Esophagus muscularis mucosa (tissue), 4 donors: ENCODE measurements at places on chromosomes 16 and 17. TPM values are rescaled to one million over a fixed set of nuclear protein-coding genes. Genes with fewer than 3 reads are reported as not detected.

DNA sequence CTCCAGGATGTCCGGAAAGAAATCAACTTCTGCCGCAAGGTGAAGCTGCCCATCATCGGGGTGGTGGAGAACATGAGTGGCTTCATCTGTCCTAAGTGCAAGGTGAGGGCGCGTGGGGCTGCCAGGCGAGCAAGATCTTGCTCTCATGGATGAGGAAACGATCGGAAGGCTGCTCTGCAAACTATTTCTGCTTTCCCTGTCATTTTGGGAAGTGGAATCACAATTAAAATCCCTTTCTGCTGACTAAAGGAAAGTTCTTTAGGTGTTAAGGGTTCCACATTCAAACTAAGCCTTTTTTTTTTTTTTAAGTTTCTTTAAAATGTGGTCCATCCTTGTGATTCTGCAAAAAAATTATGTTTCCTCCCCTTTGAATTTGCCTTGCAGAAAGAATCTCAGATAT lies 17.7 kb downstream of the NUBP1 start:
- no peak overlapping the region for H3K4me3 ChIP-seq
- H3K27me3 ChIP-seq = no peaks in the 10 kb centered on the region
- DNase-seq = no peak
- H3K36me3 ChIP-seq = peaks cover 86% of the 10 kb centered on the region

- H3K27me3 ChIP-seq = no peaks in the 10 kb centered on the region
- no peaks in the 10 kb centered on the region for H3K36me3 ChIP-seq
- H3K4me1 ChIP-seq = peaks cover 6% of the 10 kb centered on the region
- H3K27ac ChIP-seq = no peak overlapping the region
Measured at GRCh38 chr17:7133916-7134315, 19.3 kb upstream of the ASGR2 start.

DNA sequence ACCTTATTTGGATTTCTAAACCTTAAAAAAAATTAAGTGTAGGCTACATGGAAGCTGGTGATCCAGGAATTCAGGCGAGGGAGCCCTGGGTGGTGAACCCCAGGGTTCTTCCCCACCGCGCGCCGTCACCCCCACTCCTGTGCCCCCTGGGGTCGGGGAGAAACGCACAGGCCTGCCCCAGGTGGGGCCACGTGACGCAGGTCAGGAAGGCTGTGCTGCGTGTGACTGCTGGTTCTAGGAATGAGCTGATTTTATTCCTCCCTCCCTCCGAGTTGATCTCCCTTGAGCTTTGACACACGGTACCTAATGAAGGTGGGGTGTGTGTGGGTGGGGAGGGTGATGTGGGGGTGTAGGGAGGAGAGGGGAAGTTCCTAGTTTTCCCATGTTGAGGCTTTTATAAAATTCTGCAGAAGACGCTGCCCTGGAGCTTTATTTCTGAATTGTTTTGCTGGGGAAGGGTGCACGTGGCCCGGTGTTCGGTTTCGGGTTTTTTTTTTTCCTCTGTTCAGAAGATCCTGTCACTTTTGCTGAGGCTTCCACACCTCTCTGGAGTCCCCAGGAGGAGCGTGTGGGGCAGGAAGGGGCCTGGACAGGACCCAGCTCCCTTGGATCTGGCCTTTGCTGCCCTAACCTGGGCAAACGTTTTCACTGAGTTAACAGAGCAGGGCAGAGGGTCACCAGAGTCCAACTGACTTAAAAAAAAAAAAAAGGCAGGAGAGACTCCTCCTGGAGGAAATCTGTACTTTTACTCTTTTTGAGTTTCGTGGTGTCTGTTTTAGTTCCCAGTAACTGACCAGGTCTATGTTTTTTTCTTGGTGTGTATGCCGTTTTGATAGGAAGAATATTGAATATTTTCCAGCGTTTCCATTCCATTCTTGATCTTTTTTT lies 55.8 kb upstream of the GSE1 start:
- H3K4me1 ChIP-seq = peaks cover 82% of the 10 kb centered on the region
- no peaks in the 10 kb centered on the region for H3K36me3 ChIP-seq
- no peak for DNase-seq

GRCh38 chr16:57091975-57092785 lies at the start of gene CPNE2:
Gene CPNE2, plus strand, starts transcription at chr16:57092583. Its CDS starts 18,160 bp downstream, at chr16:57110743.
- no peaks in the 10 kb centered on the region for H3K27me3 ChIP-seq
- DNase-seq = no peak
- no peaks in the 10 kb centered on the region for H3K36me3 ChIP-seq
- peak within 1 kb of the TSS; percentile 75 for H3K4me3 ChIP-seq
- H3K27ac ChIP-seq = peak within 1 kb of the TSS; percentile 82

GRCh38 chr17:42422958-42423712 lies at the start of gene CAVIN1:
Gene CAVIN1, minus strand, starts transcription at chr17:42423256. Its CDS starts 159 bp downstream, at chr17:42423097.
- peaks cover 59% of the 10 kb centered on the region for H3K4me1 ChIP-seq
- peak; percentile 100 for DNase-seq
- peak within 1 kb of the TSS; percentile 100 for H3K27ac ChIP-seq
- no peaks in the 10 kb centered on the region for H3K27me3 ChIP-seq
- peak within 1 kb of the TSS; percentile 83 for H3K4me3 ChIP-seq
- H3K36me3 ChIP-seq = no peaks in the 10 kb centered on the region

DNA sequence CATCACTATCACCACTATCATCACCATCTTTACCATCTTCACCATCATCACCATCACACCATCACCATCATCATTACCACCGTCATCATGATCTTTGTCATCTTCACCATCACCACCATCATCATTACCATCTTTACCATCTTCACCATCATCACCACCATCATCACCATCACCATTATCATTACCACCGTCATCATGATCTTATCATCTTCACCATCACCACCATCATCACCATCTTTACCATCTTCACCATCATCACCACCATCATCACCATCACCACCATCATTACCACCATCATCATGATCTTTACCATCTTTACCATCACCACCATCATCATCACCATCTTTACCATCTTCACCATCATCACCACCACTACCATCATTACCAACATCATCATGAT lies 10.2 kb upstream of the ZNF469 start:
- peaks cover 13% of the 10 kb centered on the region for H3K27me3 ChIP-seq
- DNase-seq = no peak
- H3K4me3 ChIP-seq = no peak overlapping the region
- H3K4me1 ChIP-seq = peaks cover 18% of the 10 kb centered on the region
- no peak overlapping the region for H3K27ac ChIP-seq

The RMI2 gene
- total RNA-seq = 0.29 TPM

The FAM234A gene
- total RNA-seq = 85.0 TPM

The ITGAL gene
- total RNA-seq = 1.5 TPM
